ENCODE measurements at places on chromosomes 12 and 14.

DNA sequence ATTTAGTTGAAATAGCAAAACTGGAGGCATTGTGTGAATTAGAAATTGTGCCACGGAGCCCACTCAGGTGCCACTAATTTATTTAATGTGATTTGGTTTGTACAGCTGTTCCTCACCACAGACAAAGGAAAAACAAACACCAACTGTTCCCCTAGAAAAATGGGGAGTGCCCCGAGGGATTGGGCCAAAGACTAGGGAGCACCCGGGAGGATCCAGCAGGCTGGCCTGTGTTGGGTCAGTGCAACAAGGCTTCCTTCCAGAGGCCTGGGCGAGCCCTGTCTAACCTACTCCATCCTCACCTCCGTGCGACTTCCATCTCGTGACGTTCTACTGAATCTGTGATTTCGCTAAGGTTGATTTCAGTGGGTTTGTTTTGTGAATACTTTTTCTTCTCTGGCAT, 206.2 kb downstream of the CHST11 start:
- no peak overlapping the region for H3K27ac ChIP-seq
- no peaks in the 10 kb centered on the region for H3K4me1 ChIP-seq
- no peak for DNase-seq
- no peaks in the 10 kb centered on the region for H3K36me3 ChIP-seq
- no peaks in the 10 kb centered on the region for H3K27me3 ChIP-seq

- DNase-seq, result no peak
- no peak overlapping the region for H3K27ac ChIP-seq
- H3K4me3 ChIP-seq, result no peak overlapping the region
- peaks cover 11% of the 10 kb centered on the region for H3K4me1 ChIP-seq
- H3K36me3 ChIP-seq, result no peaks in the 10 kb centered on the region
- H3K27me3 ChIP-seq, result peaks cover 13% of the 10 kb centered on the region
Observed at GRCh38 chr12:6205144-6205539, 4.9 kb downstream of the CD9 start.

DNA sequence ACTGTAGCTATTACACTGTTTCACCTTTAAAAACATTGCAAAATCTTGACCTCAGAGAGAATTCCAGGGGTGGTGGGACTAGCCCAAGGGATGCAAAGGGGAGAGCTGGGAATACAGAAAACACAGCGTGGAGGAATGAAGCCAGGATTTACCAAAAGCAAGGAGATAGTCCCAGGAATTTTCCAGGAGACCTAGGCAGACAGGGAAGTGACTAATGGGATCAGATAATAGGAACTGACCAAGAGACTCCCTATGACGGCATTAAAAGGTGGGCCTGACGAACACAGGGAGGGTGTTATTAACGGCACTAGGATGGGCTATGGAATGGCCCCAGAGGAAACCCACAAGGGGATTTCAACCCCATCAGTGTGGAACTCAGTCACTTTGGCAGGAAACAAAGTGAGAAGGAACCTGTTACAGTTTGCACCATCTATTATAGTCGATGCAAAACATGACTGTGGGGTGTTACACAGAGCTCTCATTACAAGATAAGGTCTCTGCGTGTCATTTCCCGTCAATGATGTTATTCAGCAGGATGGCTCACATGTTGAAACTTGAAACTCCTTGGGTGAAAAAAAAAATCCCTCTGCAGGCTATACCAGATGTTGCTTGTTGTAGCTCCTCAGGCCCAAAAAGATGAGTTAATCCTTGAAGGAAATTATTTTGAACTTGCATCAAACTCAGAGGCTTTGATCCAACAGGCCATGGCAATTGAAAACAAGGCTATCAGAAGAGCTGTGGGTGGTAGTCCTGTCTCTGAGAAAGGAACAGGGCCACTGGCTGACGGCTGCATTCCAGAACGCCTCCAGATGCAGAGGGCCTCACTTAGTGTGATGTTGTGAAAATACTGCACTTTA, 58.7 kb downstream of the DRAM1 start:
- H3K4me1 ChIP-seq, result no peaks in the 10 kb centered on the region
- H3K27ac ChIP-seq, result no peak overlapping the region
- no peak for DNase-seq
- no peak overlapping the region for H3K4me3 ChIP-seq
- no peaks in the 10 kb centered on the region for H3K36me3 ChIP-seq

- H3K27me3 ChIP-seq, result no peaks in the 10 kb centered on the region
- H3K36me3 ChIP-seq, result no peaks in the 10 kb centered on the region
- no peak for DNase-seq
- H3K4me3 ChIP-seq, result no peak overlapping the region
Observed at GRCh38 chr12:92398565-92399309, 253.1 kb upstream of the BTG1 start.

DNA sequence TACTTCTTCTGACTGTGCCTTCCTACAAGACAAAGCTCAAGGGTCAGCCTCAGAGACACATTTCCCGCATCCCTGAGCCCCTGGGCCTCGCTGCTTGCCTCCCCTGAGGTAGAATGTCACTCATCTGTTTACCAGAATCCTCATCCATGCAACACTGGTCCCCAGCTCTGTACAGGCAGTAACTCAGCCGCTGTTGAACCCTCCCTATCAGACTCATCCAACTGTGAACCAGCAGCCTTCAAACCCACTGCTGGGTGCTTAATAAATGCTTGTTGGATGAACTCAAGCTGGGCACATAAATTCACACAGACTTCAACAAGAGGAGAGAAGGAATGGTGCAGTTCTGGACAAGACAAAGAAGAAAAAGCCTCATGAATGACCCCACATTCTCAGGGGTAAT, 6.1 kb downstream of the NT5DC3 start:
- no peaks in the 10 kb centered on the region for H3K27me3 ChIP-seq
- H3K4me3 ChIP-seq, result no peak overlapping the region
- no peaks in the 10 kb centered on the region for H3K36me3 ChIP-seq
- H3K27ac ChIP-seq, result no peak overlapping the region
- H3K4me1 ChIP-seq, result peaks cover 2% of the 10 kb centered on the region
- no peak for DNase-seq

- H3K4me3 ChIP-seq, result no peak overlapping the region
- no peaks in the 10 kb centered on the region for H3K4me1 ChIP-seq
Observed at GRCh38 chr12:5479761-5480160, 47.9 kb downstream of the NTF3 start.

DNA sequence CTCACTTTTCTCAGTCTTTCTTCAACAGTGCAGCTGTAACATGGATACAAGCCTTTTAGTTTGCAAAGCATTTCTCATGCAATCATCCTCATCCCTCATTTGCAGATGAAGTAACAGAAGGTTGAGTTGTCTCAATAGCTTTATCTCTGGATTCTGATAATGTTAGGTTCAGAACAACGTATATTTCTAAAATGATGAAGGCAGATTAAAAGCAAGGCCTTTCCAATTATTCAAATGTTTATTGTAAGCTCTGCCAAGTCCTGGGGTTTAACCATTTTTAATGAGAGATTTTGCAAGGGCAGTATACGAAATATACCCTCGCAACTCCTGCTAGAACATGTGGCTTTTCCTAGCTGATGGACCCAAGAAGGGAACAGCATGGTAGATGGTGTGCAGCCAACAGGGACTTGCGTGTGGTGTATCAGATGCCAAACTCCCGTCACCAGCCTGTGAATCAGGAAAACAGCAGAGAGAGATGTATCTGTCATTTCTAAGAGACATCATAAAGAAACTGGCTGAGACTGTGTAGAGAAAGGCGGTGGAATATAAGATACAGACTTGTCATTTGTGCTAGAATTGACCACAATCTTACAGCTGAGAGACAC, 319.7 kb downstream of the MED13L start:
- no peak overlapping the region for H3K27ac ChIP-seq
- no peak overlapping the region for H3K4me3 ChIP-seq
- no peaks in the 10 kb centered on the region for H3K4me1 ChIP-seq
- peaks cover 22% of the 10 kb centered on the region for H3K36me3 ChIP-seq

DNA sequence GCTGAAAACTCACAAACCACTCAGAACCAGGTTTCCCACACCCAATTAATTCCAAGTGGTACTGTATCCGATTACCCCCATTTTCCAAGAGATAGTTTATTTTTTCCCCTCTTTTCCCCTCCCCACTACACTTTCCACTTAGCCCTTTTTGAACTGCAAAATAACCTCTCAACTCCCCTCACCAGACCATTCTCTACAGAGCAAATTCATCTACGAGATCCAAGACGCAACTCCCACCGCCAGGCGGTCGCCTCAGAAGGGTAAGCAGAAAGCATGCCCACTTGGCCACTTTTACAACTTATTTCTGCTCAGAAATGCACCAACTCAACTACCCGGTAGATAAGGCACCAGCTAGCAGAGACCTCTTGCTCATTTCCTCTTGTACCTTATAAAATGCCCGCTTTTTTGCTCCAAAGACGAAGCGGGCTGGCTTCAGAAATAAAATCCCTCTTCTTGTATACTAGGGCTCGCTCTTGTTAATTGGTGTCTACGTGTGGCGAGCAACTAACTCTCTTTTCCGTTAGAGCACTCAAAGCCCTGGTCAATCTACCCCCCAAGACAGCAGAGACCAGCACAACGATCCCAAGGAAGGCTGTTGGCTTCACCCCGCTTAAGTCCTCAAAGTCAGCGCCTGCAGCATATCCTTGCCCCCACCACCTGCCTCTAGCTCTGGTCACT, 910 bp upstream of the SRP54 start:
- DNase-seq, result no peak
- peaks cover 5% of the 10 kb centered on the region for H3K4me1 ChIP-seq
- H3K4me3 ChIP-seq, result peak overlapping the region; percentile 86
- H3K27ac ChIP-seq, result peak overlapping the region; percentile 98

GRCh38 chr12:15707516-15708199, 81.5 kb downstream of the EPS8 start:
- no peaks in the 10 kb centered on the region for H3K27me3 ChIP-seq
- H3K4me3 ChIP-seq, result no peak overlapping the region
- H3K27ac ChIP-seq, result no peak overlapping the region
- DNase-seq, result no peak
- H3K36me3 ChIP-seq, result no peaks in the 10 kb centered on the region
- no peaks in the 10 kb centered on the region for H3K4me1 ChIP-seq

DNA sequence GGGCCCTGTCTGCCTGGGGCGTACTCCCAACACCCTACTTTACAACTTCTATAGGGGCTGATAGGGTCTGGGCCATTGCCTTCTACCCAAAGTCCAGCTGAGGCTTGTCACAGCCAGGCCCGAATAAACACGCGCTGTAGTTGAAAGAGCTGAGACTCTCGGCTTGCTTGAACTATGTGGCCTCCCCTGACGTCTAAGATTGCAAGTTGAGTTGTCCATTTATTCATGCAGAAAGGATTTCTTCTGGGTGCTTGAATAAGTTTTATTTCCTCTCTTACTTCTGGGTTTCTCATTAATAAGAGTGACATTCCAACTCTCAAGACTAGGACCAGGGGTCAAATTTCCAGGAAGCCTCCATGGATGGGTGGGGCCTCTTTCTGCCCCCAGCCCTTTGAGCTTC, 74.4 kb upstream of the VRK1 start:
- no peak for DNase-seq
- H3K4me1 ChIP-seq, result no peaks in the 10 kb centered on the region
- H3K27ac ChIP-seq, result no peak overlapping the region
- no peak overlapping the region for H3K4me3 ChIP-seq
- H3K36me3 ChIP-seq, result no peaks in the 10 kb centered on the region
- H3K27me3 ChIP-seq, result no peaks in the 10 kb centered on the region

GRCh38 chr12:103877288-103877687, 36.3 kb upstream of the NT5DC3 start:
- no peak overlapping the region for H3K4me3 ChIP-seq
- no peak overlapping the region for H3K27ac ChIP-seq
- peaks cover 4% of the 10 kb centered on the region for H3K4me1 ChIP-seq

- H3K4me1 ChIP-seq, result no peaks in the 10 kb centered on the region
- no peak overlapping the region for H3K27ac ChIP-seq
- no peaks in the 10 kb centered on the region for H3K36me3 ChIP-seq
- no peak for DNase-seq
- no peak overlapping the region for H3K4me3 ChIP-seq
Observed at GRCh38 chr14:87712396-87713090, 280.4 kb downstream of the GALC start.

GRCh38 chr12:56831936-56832335, 68.8 kb downstream of the HSD17B6 start:
- H3K27ac ChIP-seq, result no peak overlapping the region
- no peaks in the 10 kb centered on the region for H3K36me3 ChIP-seq

- no peaks in the 10 kb centered on the region for H3K36me3 ChIP-seq
- no peaks in the 10 kb centered on the region for H3K4me1 ChIP-seq
- H3K4me3 ChIP-seq, result no peak overlapping the region
- H3K27me3 ChIP-seq, result no peaks in the 10 kb centered on the region
- DNase-seq, result no peak
Observed at GRCh38 chr14:32588448-32589320, 259.6 kb downstream of the AKAP6 start.

DNA sequence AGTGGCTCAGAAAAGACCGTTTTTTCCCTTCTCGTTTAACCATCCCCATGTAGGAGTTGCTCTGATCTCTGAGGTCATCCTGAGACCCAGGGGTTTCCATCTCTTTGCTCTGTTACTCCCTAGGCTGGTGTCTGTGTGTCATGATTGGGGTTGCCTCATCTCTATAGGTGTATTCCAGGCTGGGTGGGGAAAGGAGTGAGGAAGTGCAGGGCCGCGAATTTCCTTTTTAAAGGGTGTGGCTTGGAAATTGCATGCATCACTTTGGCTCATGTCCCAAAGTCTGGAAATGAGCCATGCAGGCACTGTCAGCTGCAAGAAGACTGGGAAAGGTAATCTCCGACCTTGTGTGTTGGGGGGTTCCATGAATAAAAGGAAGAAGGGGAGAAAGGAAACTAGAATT, 201.9 kb downstream of the AACS start:
- H3K36me3 ChIP-seq, result no peaks in the 10 kb centered on the region
- H3K4me3 ChIP-seq, result no peak overlapping the region
- no peaks in the 10 kb centered on the region for H3K4me1 ChIP-seq
- no peaks in the 10 kb centered on the region for H3K27me3 ChIP-seq
- no peak for DNase-seq
- H3K27ac ChIP-seq, result no peak overlapping the region

GRCh38 chr14:74080820-74081460, 3.3 kb downstream of the ALDH6A1 start:
- H3K4me3 ChIP-seq, result no peak overlapping the region
- peaks cover 5% of the 10 kb centered on the region for H3K4me1 ChIP-seq
- no peak for DNase-seq
- H3K27me3 ChIP-seq, result no peaks in the 10 kb centered on the region
- no peaks in the 10 kb centered on the region for H3K36me3 ChIP-seq

DNA sequence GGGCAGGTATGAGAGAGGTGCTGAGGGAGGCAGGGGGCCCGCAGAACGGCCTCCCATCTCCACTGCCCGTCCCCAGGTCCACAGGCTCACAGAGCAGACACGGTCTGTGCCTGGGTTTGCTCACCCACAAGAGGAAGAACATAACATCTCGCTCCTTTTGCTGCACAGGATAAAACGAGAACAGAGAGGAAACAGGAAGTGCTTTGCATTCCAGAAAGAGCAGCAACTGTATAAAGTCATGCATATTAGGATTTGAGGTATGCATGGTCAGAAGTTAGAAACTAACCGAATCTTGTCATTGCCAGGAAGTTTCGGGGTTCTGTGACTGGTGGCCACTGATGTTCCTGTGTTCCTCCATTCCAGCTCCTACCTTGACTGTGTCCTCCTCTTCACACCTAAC, 25.0 kb downstream of the NTF3 start:
- H3K4me3 ChIP-seq, result no peak overlapping the region
- no peak for DNase-seq
- H3K4me1 ChIP-seq, result no peaks in the 10 kb centered on the region
- no peaks in the 10 kb centered on the region for H3K36me3 ChIP-seq
- H3K27ac ChIP-seq, result no peak overlapping the region

GRCh38 chr12:63023926-63024325, 89.0 kb upstream of the PPM1H start:
- no peaks in the 10 kb centered on the region for H3K4me1 ChIP-seq
- H3K27me3 ChIP-seq, result no peaks in the 10 kb centered on the region
- no peak overlapping the region for H3K4me3 ChIP-seq
- H3K27ac ChIP-seq, result no peak overlapping the region
